ENCODE measurements at places on chromosomes 11 and 22.

DNA sequence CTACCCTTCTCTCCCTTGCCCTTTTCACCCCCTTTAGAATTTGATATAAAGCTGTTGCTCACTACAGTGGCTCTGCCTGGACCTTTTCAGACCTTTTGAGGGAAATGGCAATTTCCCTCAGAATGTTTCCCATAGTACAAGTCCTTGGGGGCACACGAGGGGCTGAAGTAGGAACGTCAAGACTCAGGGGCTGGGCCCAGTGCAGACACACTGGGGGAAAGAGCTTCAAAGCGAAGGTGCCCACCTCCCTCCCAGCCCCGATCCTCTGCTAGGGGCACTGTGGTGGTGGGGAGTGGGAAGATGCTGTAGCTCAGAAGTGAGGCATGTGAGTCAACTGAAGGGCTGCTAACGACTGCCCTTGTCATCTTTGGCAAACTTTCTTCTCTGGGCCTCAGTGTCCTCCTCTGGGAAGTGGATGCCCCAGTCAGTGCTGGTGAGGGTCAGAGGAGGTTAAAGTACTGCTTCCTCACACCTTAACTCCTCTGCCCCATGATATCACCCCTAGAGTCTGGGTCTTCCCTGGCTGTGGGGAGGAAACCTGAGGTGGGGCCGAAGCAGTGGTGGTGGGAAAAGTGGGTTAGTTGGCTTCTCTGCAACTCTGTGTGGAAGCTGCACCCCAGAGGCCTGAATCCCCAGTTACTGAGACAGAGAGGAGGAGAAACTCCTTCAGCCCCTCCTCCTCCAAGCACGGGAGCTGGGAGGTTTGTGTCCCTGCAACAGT lies 425.3 kb upstream of the B3GAT1 start:
- no peak for DNase-seq

DNA sequence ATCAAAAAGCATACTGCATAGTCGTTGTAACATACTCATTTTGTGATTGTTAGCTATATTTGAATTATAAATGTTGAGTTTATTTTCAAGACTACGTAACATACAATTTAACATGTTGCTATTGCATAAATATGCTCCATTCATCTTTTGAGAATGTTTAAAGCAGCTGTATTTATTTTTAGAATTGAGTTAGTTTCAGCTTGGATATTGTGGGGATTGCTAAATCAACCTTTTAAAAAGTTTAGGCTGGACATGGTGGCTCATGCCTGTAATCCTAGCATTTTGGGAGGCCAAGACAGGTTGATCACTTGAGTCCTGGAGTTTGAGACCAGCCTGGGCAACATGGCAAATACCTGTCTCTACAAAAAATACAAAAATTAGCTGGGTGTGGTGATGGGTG lies 288.1 kb downstream of the DYNC2H1 start:
- no peak for DNase-seq

DNA sequence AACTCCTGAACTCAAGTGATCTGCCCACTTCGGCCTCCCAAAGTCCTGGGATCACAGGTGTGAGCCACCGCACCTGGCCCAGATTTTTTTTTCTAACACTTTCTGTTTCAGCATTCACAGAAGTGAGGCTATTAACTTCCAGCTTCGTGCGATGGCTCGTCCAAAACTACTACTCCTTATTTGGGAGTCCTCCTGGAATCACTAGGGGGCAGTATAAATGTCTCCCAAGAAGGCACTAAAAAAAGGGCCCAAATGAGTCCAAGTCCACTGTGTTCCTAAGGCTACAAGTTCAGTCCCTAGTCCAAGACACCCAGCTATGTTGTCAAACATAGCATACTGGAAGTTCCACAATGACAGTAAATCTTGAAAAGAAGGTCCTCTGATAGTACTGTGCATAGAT lies 63.2 kb upstream of the BIRC3 start:
- DNase-seq: peak; percentile 25

- no peak for DNase-seq
These were observed 39.0 kb downstream of the APOL5 start for GRCh38 chr22:35756722-35757121.

GRCh38 chr11:413120-414081 lies 1.4 kb downstream of the SIGIRR start:
- DNase-seq: no peak

DNA sequence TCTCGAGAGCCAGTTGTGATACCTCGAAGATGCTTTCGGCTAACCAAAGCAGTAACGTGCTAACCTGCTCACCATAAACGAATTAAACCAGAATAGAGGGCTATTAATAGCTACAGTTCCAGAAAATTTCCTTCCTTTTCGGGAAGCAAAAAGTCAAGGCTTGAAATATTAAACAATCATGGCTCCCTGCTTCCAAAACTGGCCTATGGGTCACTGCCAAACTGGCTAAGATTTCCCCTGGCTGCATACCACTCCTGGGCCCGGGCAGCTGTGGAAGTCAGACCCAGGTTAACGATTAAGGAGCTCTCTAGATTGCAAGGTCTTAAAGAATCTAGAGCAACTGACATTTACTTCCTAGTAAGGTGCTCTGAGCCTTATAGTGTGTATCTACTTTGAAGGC lies 1.7 kb downstream of the AMOTL1 start:
- DNase-seq: no peak

DNA sequence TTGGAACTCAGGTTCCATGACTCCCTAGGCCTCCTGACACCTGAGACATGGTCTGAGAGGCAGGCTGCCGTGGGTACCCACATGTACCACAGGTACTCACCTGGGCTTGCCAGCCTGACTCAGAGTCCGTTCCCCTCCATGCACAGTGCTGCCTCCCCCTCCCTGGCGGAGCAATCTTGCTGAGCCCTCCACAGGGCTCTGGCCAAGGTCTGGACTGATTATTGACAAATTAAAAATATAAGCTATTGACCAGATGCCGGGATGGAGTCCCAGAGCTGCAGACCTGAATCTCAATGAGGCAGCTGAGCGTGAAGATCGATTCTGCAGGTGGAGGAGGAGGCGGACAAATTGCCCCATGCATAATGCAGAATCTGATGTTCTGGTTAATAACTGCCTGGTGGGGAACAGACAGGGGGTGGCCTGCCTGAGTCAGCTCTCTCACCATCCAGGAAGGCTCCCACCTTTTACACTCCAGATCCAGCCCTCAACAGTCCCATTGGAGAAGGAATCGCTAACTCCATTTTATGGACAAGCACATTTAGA lies 422.7 kb downstream of the MIAT start:
- DNase-seq: no peak

- DNase-seq: no peak
These were observed 40.2 kb downstream of the MICAL3 start for GRCh38 chr22:17984114-17984513.

GRCh38 chr11:70587075-70587389 lies 188.7 kb downstream of the CTTN start:
- DNase-seq: no peak

GRCh38 chr22:45648301-45649117 lies 23.1 kb upstream of the ATXN10 start:
- DNase-seq: no peak

- DNase-seq: no peak
These were observed 779.1 kb downstream of the BRD1 start for GRCh38 chr22:49048591-49048990.

DNA sequence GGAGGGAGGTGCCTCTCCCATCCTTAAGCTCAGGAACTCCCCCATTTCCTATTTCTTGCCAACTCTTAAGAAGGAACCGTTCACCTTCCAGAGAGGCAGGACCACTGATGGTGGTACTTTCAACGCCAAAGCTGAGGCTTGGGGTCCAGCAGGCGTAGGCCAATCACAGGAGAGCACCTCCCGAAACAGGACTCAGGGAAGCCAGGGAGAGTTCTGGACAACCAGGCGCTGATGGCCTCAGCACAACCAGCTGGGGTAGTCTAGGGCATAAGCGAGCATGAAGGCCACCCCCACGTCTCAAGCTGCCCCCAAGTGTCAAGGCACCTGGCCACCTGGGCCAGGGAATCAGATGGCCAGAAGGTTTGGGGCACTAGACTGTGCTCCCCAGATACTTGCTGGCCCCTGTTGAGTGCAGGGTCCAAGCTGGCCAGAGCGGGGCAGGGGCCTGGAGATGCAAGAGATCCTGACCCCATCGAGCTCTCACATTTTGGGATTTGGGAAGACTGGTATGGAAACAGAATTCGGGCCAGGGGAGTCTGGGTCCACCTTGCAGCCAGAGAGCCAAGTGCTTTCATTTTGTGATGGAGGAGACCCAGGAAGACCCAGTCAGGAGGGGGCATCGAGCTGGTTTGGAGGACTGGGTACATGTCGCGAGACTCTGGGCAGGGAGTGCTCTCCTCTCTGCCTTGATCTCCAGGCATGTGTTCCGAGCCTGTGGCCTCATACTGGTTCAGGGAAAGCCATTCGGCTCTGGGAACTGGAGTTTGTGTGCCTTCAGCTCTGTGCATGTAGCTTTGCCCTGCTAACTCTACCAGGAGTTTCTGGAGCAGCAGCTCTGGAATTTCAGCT lies 926 bp downstream of the CD6 start:
- no peak for DNase-seq

DNA sequence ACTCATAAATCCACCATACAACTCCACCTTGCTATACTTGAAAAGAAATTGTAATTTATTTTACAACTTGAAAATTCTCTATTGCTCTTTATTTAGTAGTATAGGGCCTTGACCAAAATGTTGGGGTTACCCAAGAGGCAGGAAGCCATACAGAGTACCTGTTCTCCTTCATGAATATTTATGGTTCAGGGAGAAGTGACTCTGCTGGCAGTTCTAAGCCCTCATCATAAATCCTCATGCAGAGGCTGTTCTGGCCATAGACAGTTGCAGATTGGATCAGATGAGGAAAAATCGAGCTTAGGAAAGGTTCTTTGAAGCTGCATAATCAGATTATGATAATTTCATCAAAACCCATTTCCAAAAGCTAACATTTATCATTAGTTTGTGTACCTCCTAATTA lies 449.4 kb upstream of the TENM4 start:
- DNase-seq: no peak

DNA sequence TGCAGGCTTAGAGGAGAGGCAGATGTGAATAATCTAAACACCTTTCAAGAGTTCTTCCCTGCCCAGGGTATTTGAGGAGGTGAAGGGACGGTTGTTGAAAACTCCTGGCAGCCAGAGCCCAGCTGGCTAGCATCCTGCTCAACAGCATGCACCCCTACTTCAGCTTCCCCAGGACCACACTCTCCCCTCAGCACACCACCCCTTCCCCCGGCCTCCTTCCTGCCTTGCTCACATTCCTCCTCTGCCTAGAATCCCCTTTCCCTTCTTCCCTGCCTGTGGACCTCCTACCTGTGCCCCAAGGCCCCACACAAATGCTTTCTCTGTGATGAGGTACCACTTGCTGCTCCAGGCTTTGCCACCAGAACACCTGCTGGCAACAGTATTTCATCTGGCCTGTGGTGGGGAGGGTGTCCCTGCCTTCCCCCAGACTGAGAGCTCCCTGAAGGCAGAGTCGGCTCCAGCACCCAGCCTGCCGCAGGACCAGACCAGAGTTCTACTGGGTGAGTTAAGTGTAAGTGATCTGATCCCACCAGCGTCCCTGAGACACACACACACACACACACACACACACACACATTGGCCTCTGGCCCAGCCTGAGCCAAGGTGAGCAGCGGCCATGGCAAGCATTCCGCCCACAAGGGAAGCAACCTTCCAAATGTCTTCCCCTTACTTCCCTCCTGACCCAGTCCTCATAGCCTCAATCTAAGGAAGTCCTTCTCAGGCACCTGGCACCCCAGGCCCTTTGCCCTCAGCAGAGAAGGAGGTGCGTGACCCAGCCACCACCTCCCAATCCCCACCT lies 79.5 kb downstream of the PDE2A start:
- DNase-seq: no peak

GRCh38 chr11:1350086-1350725 lies 39.5 kb upstream of the BRSK2 start:
- no peak for DNase-seq

DNA sequence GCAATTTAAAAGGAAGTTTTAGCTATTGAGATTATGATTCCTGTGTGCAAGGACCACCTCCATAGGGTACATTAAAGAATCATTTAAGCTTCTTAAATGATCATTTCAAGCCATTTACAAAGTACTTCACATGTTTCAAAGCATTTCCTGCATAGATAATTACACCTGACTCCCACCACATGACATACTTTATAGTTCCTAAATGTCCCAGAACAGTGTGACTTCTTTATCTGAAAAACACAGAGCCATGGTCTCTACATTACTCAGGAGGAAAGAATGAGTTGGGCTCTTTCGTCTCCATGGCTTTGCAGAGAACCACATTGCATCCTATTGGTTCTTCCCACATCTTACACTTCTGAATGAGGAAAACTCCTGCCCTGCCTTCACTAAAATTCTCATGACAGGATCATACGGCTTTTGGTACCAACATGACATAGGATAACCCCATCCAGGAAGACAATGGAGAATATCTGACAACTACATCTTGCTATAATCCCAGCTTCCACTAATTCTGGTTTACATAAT lies 88.6 kb downstream of the ETS1 start:
- no peak for DNase-seq

DNA sequence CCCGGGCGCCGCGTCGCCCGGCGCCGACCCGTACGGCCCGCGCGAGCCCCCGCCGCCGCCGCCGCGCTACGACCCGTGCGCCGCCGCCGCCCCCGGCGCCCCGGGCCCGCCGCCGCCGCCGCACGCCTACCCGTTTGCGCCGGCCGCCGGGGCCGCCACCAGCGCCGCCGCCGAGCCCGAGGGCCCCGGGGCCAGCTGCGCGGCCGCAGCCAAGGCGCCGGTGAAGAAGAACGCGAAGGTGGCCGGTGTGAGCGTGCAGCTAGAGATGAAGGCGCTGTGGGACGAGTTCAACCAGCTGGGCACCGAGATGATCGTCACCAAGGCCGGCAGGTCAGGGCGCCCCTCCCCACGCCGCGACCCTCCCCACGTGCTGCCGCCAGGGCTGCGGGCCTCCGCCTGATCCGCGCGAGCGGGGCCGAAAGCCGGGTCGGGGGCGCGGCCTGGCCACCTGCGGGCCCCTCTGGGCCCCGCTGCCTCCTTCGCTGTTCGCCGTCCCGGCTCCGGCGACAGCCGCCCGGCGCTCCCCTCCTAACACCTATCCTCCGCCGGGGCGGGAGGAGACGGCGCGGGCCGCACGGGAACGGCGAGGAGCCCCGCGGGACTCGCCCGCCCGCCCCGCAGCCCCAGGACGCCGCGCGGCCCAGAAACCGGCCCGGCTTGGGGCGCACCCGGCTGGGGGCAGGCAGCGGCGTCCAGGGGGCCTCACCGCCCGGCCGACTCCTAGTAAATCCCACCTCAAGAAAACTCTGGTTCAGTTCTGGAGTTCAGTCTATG lies 560 bp downstream of the TBX1 start:
- no peak for DNase-seq

DNA sequence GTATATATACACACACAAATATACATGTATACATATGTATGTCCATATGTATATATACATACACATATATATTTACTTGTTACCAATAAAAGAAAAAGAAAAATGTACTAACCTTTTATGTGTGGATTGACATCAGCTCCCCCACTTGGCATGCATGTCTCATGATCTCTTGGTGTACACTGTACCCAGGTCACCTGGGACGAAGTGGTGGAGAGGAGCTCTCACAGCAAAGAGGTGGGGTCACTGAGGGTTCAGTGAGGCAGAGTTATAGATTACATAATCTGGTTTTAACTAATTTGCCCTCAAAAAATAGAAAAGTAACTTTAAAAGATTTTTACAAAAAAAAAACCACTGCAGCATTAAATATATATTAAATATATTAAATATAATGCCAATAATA lies 15.5 kb upstream of the USP47 start:
- no peak for DNase-seq

Measured in suppressor macrophage treated with lipopolysaccharide for 4 hours (primary cell).